Effector memory CD4-positive, alpha-beta T cell (primary cell): ENCODE measurements at places on chromosomes 6 and 20.

- no peak for DNase-seq
Observed at GRCh38 chr6:142802124-142802523, 142.9 kb downstream of the HIVEP2 start.

GRCh38 chr6:160400446-160400845 lies 52.3 kb downstream of the SLC22A3 start:
- no peak for DNase-seq

DNA sequence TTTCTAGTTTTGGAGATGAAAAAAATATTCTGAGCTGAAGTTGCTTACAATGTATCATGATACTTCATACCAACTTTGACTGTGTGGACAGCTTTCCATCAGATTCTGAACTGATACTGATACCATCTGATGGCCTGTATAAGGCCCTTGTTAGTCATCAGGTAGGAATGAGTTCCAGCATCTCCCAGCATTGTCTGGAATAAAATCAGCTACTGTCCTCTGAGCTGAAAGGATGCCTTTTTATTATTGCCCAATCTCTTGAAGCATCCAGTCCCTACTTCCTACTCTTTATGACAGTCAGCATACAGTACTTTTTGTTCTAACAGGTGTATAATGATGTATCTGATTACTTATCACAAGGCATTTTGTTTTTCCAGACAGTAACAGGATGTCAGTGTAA lies 70.6 kb upstream of the EYA4 start:
- DNase-seq, result no peak

- DNase-seq, result no peak
Observed at GRCh38 chr6:105810922-105811482, 275.1 kb upstream of the PRDM1 start.

GRCh38 chr20:3753098-3753497 lies 14.5 kb downstream of the ADISSP start:
- peak; percentile 25 for DNase-seq

- DNase-seq, result no peak
Observed at GRCh38 chr6:166496460-166496859, 90.0 kb downstream of the RAMACL start.

- no peak for DNase-seq
Observed at GRCh38 chr6:144500892-144501291, 215.8 kb downstream of the UTRN start.

- no peak for DNase-seq
Observed at GRCh38 chr20:50475681-50476292, 34.4 kb upstream of the PTPN1 start.

- DNase-seq, result no peak
Observed at GRCh38 chr6:105282631-105283585, 103.1 kb upstream of the POPDC3 start.

DNA sequence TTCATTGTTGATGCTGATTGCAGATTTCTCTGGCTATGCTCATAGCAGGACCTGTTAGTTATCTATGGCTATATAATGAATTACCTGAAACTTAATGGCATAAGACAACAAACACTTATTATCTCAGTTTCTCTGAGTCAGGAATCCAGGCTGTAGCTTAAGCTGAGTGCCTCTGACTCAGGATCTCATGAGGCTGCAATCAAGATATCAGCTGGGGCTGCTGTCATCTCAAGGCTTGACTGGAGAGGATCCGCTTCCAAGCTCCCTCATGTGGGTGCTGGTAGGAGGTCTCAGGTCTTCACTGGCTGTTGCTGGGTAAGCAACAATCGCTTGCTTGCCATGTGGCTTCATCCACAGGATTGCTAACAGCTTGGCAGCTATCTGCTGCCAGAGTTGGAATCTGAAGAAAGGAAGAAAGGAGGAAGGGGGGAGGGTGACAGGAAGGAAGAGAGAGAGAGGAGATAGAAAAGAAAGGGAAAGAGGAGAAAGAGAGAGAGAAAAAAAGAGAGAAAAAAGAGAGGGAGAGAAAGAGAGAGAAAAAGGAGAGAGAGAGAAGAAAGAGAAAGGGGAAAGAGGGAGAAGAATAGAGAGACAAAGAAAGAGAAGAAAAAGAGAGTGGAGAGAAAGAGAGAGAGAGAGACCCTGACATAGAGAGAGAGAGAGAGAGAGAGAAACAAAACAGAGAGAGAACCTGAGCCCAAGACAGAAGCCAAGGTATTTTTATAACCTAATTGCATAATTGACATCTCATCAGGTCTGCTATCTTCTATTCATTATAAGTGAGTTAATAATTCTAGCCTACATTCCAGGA lies 579.0 kb upstream of the BTBD3 start:
- no peak for DNase-seq

DNA sequence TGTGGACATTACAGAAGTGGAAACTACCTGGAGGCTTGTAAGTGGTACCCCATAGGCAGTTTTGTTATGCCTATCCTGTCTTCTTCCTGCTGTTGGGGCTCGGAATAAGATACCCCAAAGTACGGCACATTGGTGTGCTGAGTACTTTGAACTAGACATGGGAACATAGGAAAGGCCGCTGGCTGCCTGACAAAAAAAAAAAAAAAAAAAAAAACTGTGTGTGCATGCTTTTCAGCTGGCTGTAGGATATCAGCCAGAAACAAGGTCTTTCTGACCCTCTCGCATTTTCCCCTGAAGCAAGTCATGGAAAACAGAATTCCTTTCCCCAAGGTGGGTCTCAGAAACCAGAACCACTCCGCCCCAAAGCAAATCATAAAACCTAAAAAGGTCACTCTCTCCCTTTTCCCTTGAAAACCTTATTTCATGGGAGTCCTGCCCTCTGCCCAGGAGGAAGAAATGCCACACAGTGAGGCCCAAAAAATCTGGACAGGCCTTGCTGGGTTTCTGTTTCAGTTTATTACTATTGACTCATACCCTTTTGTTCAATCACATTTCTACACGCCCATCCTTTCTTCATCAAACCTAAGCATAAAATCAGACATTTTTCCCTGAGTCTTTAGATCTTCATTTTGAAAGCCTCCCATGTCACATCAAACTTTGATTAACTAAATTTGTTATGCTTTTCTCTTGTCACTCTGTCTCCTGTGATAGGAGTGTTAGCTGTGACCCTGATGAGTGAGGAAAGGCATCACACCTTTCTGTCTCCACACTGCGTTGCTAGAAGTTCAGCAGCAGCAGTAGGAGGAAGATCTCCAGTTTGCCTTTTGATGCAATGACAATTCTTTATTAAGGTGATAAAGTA lies 17.2 kb downstream of the SLC2A12 start:
- no peak for DNase-seq

DNA sequence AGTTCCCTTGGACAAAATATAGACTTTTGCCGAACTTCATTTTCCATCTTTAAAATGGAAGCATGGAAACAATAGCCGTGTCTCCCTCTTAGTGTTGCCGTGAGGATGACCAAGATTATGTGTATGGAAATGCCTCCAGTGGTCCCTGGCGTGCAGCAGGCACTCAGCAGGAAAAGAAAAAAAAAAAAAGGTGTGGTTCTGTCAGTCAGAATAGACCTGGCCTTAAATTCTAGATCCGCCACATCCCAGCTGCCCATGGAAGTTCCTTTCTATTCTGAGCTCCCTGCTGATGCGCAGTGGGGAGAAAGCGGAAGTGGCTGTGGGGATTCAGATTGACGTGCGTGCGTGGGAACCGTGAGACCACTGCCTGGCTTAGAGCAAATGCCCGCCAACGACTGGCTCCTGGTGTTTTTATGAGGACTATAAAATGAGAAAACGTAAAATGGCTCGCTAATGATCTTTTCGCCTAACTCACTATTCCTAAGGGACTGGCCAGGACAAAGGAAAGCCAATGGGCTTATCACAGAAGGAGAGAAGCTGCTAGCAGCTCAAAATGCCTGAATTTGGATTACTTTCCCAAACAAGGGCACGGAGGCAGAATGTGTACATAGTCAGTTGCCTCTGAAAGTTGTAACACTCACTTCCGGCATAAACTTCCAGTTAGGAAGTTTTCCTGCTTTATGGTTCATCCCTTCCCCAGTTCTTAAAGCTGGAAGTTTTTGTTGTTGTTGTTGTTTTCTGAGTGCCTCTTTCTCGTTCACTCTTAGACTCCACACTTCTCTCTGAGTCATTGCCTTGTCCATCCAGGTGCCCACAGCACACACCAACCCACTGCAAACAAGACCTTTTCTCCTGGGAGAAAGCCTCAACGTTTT lies 11.4 kb upstream of the PDE10A start:
- no peak for DNase-seq

DNA sequence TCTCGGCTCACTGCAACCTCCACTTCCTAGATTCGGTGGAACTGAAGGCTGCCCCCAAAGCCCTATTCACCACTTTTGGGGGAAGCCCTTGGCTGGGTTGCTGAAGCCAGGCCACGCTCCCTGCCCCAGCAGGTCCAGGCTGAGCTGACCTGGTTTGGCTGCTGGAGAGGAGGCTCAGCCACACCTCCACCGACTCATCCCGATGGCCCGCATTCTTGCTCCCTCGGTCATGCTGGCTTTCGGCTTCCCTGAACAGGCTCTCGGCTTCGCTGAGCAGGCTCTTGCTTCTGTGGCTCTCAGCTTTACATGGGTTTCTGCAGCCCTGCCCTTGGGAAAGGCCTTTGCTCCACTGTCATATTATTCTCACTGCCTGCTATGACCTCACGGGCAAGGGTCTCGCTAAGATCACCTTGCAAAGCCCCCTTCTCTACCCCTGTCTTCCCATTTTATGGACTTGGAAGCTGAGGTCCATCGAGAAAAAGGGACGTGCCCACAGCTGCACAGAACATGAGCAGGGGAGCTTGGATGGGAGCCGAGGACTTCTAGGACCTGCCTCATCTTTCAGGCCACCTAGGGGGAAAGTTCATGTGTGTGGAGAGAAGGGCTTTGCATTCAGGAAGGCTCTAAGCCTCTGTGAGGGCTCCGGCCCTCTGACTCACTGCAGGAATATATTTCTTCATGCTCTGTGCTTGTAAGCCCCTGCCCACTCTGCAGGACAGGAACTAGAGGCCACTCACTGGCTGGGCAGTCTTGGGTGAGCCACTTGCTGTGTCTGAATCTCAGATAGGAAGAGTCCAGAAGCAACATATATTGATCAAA lies 15.6 kb downstream of the ARHGAP40 start:
- DNase-seq, result no peak

GRCh38 chr20:19692100-19692499 lies 66.0 kb upstream of the RIN2 start:
- DNase-seq, result no peak

- no peak for DNase-seq
Observed at GRCh38 chr6:20202324-20202658, 10.0 kb downstream of the MBOAT1 start.

GRCh38 chr20:46811224-46812084 lies 83.2 kb upstream of the EYA2 start:
- DNase-seq, result no peak

DNA sequence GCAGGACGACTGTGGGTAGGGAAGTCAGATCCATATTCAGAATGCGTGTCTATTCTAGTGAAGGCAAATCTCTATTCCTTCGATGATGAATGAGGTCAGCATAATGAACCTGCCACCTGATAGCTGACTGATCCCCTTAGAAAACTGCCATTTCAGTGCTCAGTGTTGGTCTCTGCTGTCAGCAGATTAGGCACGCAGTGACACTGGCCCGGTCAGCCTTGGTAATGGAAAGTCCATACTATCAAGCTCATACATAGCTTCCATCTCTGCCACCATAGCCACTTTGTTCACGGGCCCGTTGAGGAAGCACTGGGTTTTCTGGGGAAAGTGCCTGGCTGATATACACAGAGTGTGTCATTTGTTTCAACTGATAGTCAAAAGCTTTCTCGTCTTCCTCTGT lies 54.0 kb downstream of the C6orf52 start:
- DNase-seq, result no peak

DNA sequence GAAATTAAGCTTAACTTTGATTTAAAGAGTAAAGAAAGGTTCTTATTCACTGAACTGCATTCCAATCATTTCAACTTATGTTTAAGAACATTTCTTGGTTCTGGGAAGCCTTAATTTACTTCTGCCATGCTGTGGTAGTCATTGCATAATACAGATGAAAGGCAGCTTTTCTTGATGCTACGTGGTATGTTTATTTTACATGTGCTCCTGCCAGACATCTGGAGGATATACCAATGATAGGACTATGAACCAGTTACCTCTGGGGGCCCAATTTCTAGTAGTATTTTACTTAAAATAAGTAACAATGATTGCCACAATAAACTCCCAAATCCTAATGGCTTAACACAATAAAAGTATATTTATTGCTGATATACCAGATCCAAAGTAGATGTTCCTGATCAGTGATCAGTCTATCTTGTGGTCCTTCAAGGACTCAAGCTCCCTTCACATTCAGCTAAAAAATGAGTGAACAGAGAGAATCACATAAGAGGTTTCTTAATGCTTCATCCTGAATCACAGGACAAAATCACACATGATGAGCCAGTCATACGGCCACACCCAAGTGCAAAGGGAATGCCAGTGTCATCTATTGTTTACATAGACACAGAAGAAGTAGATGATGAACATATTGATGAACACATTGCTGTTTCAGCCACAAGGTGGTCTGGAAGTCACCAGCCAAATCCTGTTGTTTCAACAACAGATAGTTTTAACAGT lies 56.5 kb upstream of the CCN2 start:
- no peak for DNase-seq
